Neuronal stem cell (in vitro differentiated cells): ENCODE measurements at places on chromosomes 12 and 14.

DNA sequence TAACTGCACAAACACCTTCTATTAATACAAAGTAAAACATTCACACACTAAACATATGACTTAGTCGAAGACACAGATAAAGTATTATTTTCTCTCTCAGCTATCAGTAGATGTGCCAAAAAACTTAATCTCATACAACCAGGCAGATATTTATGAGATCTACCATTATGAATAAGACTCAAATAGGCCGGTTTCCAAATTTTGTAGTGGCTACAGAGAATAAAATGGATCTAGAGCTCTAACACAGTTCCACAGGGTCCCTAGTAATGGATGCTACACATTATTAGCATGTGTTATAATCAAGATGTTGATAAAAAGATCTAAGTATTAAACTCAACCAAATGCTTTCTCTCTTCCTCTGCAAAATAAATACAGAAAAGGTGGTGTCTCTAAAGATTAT lies 10.4 kb downstream of the SAV1 start:
- no peak for DNase-seq

DNA sequence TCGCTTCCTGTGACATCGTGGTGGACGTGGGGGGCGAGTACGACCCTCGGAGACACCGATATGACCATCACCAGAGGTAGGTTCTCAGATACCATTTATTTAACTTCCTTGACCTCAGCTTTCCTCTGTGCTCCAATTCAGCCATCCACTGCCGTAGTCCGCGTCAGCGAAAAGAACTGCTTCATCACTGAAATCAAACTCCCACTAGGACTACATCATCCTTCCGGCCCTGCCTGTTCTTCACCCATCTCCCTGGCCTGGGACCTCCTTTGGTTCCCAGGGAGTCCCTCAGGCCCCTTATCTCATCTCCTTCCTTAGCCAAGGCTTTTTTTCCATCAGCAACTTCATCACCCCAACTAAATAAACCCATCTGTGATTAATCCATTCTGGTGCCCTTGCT lies 692 bp downstream of the MYG1 start:
- no peak for DNase-seq

DNA sequence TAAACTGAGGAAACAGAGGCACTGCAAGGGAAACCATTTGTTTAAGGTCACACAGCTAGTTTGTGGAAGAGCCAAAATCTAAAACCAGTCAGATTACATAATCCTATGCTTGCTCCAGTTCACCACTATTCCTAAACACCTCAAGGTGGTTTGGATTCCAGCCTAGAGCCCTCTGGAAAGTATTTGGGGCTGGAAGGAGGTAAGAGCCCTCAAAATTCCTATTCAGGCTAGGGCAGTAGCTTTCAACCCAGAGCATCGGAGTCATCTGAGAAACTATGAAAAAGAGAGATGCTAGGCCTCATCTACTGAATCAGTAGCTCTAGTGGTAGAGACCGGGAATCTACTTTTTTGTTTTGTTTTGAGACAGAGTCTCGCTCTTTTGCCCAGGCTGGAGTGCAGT lies 16.0 kb upstream of the SPPL3 start:
- no peak for DNase-seq

GRCh38 chr14:83473416-83474235 lies 1940.0 kb upstream of the SEL1L start:
- no peak for DNase-seq

- DNase-seq = no peak
Observed at GRCh38 chr12:63948211-63948610, 103.7 kb downstream of the SRGAP1 start.

GRCh38 chr12:107457362-107457935 lies 228.2 kb upstream of the PWP1 start:
- DNase-seq = no peak

- DNase-seq = no peak
Observed at GRCh38 chr14:85344847-85345570, 184.9 kb upstream of the FLRT2 start.

DNA sequence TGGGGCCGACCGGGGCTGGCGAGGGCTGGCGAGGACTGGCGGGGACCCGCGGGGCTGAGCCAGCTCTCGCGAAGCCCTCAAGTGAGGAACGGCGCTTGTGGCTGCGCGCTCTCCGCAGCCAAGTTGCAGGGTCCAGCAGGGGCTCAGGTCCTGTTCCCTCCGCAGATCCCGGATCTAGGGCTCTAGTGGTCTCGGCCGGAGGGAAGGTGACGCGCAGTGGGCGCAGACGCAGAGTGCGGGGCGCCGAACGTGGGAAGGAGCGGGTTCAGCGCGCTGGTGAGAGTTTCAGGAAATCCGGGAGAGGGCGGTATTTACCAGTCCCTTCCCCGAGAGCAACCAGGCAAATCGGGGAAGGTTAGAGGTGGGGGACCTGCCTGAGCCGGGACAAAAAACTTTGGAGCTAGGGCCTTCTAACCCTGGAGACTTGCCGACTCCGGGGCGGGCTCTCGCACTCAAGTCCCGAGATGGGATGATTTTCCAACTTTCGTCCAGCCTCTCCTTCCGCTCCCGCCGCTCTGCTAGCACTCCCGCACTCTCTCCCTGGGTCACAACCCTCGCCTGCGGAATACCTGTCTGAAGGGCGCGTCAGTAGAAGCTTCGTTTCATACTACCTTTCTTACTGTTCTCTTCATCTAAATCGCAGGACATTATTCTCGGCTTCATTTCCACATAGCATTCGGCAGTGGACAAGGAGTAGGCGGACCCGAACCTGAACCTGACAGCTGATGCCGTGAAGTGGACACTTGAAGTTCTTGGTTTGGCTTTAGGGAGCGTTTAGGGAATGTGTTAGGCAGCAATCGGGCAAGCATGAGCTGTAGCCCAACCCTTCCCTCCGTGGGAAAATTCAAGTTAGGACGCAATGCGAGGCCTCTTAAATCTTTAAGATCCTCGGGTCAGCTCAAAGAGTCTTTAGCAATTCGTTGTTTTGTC lies 13.6 kb upstream of the PAX9 start:
- no peak for DNase-seq

- no peak for DNase-seq
Observed at GRCh38 chr12:10936506-10936905, 2.6 kb downstream of the TAS2R14 start.

DNA sequence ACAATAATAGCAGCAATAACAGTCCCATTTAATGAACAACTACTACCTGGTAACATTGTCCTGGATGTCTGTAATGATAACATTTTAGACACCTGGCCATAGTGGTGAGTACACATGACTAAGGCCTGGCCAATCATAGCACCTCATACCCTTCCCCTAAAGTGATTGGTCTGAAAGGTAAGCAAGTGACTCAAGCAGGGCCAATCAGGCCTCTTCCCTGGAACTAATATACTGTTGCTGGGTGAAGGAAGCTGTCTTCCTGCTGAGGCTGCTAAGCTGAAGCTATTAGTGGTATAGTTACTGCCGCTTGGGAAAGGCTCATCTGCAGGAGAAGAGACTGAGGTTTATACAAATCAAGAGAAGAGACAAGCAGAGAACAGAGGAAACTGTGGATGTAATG lies 18.7 kb upstream of the NOS1 start:
- no peak for DNase-seq

DNA sequence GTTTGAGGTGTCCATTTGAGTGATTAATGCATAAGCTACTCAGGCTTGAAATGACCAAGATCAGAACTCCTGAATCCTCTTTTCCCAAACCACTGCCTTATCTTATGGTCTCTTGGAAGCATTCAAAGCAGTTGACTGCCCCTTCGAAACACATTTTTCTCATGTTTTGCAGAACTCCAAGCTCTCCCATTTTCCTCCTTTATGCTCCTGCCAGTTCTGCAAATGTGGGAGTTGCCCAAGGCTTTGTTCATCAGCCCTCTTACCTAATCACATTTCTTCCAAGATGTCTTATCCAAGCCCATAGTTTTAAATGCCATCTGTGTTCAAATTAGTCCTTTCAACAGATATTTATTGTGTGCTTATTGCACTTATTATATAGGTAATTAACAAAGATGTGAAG lies 1.8 kb upstream of the DNAAF2 start:
- DNase-seq = no peak

DNA sequence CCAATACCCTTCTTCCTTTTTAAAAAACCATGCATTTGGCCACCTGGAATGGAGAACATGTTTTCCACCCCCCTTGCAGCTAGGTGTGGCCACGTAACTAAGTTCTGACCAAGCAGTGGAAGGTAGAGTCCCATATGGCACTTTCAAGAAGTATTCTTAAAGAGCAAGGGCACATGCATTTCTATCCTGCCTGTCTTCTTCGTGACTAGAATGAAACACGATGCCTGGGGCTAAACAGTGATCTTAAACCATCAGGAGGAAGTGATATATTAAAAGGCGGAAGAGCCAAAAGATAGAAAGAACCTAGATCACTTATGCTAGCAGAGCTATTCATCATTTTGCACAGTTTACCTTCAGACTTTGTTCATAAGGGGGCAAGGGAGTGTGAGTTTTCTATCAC lies 16.0 kb upstream of the DDX11 start:
- DNase-seq = no peak

DNA sequence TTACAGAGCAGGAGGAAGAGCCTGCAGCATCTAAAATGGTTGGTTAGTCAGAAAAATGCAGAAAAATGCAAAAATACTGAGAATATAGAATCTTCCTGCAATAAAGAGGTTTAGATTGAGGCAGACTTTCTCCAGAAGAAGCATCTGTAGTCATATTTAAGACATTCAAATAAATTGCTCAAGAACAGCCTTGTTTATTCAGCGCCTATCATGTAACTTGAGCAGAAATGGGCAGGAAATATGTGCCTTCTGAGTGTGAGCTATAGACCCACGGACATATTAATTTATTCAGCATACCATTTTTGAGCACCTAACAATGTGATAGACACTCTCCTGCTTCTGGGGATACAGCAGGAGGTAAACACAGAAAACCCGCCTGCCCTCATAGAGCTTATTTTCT lies 102.0 kb upstream of the HIF1A start:
- DNase-seq = no peak

- DNase-seq = no peak
Observed at GRCh38 chr12:129862561-129863175, 41.2 kb downstream of the TMEM132D start.

DNA sequence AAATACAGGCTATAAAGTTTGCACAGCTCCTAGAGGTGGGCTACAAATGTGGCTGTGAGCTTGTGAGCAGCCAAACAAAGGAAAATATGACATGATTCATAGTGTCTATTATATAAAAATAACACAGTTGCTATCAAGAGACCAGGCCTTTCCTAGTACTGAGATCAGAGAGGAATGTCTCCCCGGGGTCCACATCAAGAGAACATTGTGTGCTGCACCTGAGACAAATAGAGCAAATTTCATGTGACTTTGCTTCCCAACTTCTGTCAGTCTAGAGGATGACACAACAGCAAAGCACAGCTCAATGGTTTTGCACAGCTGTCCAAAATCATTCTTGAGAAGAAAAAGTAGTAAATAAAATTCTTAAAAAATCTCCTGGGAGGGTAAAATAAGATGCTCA lies 297.5 kb upstream of the PRKD1 start:
- no peak for DNase-seq

- DNase-seq = no peak
Observed at GRCh38 chr12:40834321-40834720, 142.1 kb downstream of the CNTN1 start.

GRCh38 chr14:80212023-80212397 lies 706 bp upstream of the DIO2 start:
- DNase-seq = peak; percentile 33

DNA sequence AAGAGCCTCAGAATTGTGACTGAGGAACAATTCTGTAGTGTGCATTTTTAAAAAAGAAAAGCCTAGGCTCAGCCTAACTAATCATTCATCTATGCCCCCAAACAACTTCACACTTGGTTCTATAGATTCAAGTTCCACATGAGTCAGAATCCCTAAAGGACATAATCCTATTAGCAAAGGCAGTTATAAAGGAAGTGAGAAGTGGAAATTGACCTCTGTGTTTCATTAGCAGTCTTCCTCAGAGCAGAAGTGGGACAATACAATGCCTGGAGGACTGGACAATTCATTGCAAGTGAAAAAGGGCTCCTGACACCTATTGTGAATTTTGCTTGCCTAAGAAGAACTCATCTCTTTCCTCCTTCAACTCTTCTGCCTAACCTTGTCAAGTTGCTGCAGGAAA lies 222.3 kb downstream of the PTPRO start:
- DNase-seq = no peak

- no peak for DNase-seq
Observed at GRCh38 chr14:60926002-60926401, 54.9 kb downstream of the TRMT5 start.

- no peak for DNase-seq
Observed at GRCh38 chr12:119446459-119446858, 111.9 kb downstream of the CCDC60 start.

DNA sequence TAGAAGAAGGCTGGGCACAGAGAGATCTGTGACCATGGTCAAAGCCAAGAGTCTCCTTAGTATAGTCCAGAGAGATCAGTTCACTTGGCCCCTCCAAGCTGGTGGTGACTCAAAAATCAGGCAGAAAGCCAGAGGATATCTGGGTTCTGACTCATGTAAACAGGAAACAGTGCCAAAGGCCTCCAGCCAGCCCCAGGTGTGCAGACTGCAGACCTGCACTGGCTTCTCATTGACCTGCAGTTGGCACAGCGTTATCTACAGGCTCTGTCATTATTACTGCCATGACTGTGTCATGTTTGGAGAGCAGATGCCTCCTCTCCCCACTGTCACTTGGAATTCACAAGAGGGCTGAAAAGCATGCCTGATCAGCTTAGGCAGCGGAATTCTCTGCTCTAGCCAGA lies 295.7 kb upstream of the PRKD1 start:
- no peak for DNase-seq

GRCh38 chr12:111224186-111225066 lies 144.5 kb downstream of the PHETA1 start:
- DNase-seq = no peak

GRCh38 chr12:38969706-38970105 lies 64.3 kb upstream of the CPNE8 start:
- DNase-seq = no peak

DNA sequence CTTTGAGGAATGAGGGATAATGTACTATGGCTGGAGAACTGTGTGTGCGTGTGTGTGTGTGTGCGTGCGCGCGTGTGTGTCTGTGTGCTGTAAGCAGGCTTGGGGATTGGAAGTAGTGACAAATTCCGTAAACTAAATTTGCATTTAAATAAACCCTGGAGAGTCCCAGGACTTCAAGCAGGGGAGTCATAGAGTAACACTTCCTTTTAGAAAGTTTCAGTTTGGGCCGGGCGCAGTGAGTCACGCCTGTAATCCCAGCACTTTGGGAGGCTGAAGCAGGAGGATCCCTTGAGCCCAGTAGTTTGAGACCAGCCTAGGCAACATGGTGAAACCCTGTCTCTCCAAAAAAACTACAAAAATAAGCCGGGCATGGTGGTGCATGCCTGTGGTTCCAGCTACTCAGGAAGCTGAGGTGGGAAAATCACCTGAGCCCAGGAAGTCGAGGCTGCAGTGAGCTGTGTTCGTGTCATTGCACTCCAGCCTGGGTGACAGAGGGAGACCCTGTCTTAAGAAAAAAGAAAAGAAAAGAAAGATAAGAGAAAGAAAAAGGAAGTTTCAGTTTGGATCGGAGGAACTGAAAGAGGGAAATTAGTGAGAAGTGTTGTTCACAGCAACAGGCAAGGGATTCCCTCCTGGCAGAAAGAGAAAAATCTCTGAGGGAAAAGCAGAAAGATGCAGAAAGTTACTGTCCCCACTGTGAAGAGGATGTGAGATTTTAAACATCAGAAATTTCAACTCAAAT lies 222.7 kb upstream of the SOX5 start:
- DNase-seq = no peak
